Stimulated activated CD8-positive, alpha-beta memory T cell treated with anti-CD3 and anti-CD28 coated beads, Interleukin-7, amount 100 ng/mL, for 24 hours (primary cell): ENCODE measurements at places on chromosomes 7 and 10.

- no peak for DNase-seq
Measured at GRCh38 chr10:71094712-71095390, 117.5 kb upstream of the UNC5B start.

- no peak for DNase-seq
Measured at GRCh38 chr10:119131512-119132240, 27.8 kb downstream of the DENND10 start.

GRCh38 chr10:125260260-125260659 lies 99.9 kb upstream of the CTBP2 start:
- no peak for DNase-seq

DNA sequence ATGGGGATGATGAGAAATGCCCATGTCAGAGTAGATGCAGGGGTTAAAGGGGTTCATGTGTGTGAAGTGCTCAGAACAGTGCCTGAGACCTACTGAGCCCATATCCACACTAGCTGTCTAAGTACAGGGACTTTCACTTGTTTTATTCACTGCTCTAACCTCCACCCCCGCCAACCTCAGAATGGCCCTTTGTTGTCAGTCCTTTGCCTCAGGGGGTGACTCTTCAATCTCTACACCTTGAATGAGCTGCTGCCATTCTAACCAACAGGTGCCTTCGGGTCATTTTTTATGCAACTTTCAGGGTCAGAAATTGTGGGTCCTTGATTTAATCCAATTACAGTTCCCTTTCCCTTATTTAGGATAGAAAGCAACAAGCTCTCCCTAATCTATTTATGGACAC lies 26.2 kb downstream of the VSTM4 start:
- DNase-seq = no peak
